ENCODE measurements at places on chromosomes 1 and 21.

- no peak for DNase-seq
Measured at GRCh38 chr1:34761176-34761761, 1.7 kb downstream of the GJB4 start.

DNA sequence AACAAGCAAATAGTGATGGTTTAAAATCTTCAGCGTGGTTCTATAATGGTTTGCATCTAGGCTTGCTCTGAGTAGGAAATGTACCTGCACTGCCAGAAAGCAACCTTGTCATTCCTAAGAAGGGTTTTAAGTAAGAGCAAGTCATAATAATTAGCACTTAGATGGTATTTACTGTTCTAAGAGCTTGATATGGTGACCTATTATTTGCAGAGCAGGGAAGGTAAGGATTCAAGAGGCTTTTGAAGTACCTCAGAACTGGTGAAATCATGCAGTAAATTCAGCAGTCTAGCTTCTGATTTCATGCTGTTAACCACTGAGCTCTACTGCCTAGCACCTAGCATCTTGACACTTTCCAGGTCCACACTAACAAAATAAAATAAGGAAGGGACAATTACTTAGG lies 23.7 kb downstream of the ATP1A1 start:
- no peak for DNase-seq

- DNase-seq, result no peak
Measured at GRCh38 chr1:156427957-156428356, 58.9 kb downstream of the RHBG start.

DNA sequence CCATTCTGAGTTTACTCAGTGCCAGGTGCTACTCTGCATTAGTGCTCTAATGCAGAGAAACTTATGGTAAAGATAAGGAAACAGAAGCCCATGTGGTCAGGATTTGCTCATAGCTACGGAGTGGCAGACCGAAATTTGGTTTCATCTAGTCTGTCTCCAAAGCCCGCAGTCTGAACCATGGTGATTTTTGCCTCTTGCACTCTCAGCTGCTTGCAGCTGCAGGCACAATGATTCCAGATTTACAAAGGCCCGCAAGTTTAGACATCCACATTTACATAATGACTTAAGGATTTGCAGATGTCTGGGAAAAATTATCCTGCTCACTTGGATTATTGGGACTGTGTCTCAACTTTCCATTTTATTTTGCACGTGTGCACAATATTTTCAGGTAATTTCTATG lies 161.3 kb upstream of the KCNJ6 start:
- DNase-seq, result no peak

- no peak for DNase-seq
Measured at GRCh38 chr1:90795431-90795830, 78.3 kb upstream of the BARHL2 start.

DNA sequence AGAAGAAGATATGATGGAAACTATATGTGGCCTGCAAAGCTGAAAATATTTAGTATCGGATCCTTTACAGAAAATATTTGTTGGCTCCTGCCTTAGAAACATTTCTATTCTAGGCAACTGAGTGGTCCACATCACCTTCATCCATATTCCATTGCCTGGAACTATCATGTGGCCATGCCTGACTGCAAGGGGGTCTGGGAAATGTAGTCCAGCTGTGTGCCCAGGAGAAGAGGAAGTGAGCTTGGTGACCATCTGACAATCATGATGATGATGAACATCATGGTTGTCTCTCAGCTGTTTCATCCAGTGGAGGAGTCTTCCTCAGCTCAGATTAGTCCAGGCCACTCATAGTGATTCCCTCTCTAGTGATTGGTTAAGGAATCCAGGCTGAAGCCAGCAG lies 61.8 kb upstream of the IFNLR1 start:
- peak; percentile 50 for DNase-seq

GRCh38 chr21:35427320-35428000 lies 378.4 kb upstream of the RUNX1 start:
- DNase-seq, result no peak

- DNase-seq, result no peak
Measured at GRCh38 chr1:180560200-180560867, 1.6 kb downstream of the OVAAL start.

- peak; percentile 24 for DNase-seq
Measured at GRCh38 chr1:149995927-149996326, 14.6 kb downstream of the OTUD7B start.

GRCh38 chr1:150874455-150875196 lies 1.8 kb downstream of the ARNT start:
- DNase-seq, result no peak

DNA sequence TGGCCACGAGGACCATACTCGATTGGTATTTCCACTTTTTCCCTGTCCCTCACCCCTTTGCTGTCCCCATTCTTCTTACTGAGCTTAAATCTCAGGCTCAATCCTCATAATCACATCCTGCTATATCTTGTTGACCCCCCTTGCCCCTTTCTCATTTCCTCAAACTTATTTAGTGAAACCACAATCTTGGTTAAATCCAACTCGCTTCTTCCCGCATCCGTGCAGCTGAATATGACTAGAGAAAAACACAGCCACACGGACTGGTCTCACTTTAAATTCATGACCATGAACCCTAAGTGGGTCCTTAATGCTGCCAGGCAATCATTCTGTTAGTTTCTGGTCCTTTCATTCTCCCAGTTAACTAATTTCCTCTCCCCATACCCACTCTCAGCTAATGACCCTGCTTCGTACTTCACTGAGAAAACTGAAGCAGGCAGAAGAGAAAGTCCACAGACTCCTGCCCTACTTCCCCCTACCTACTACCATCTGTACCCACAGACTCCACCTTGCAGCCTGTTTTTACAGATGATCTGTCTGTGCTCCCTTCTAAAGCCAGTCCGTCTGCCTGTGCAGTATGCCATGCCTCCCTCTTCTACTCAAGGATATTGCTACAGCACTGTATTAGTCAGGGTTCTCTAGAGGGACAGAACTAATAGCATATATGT lies 96.8 kb upstream of the LMO4 start:
- DNase-seq, result no peak

DNA sequence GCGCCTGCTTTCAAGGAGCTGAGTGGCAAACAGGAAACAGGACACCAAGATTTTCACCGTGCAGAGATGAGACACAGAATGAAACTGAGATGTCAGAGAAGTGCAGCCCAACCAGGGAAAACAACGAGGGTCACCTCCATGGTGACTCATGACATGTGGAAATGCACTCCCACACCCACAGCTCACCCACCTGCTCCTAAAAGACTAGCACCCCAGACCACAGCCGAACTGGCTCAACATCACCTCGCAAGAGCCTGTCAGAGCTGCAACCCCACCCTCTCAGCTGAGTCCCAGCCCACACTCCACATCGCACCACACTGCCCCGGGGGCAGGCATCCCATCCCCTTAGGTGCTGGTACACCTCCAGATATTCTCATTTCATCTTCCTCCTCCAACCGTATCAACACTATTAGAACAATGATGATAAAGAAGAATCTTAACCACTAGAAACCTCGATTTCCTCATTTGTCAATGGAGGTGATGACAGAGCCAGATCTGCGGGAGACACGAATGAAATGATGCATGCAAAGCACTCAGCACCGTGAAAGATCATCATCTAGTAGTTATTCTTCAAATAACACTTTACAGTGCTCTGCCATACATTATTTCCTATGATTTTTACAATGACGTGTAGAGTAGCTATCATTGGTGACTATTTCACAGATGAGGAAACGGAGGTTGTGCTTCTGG lies 103.2 kb downstream of the DMRTB1 start:
- no peak for DNase-seq

DNA sequence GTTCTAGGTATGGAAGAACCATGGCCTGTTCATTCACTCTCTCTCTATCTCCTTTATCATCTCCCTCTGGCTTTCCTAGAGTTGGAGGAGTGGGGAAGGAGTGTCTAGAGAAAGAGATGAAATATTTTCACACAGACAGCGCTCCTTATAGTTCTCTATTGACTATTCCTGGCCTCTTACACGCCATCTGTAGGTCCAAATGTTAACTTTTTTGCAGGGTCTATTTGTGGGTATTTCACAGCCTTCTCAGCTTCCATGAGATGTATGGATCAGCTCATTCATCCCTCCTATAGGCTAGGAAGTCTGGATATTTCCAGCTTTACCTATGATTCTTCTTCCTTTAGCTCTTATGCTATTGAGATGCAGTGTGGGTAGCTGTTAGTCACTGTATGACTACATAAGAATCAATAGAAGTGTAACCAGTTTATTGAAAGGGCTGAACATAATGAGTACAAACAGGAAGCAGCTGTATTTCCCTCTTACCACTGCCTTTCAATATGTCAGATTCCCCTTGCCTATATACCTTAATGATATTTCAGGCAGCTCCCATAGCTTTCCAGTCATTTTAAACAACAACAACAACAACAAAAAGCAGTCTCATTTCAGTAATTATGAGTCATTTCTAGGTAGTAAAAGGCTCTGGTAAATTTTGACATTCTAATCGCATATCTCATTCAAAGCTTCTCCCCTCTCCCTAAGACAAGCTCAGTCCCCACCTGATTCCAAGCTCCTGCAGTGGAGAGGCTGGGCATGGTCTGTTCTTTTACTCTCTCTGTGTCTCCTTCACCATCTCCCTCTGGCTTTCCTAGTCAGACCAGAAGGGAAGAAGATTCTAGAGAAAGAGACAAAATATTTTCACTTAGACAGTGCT lies 149.5 kb downstream of the TTLL7 start:
- no peak for DNase-seq

DNA sequence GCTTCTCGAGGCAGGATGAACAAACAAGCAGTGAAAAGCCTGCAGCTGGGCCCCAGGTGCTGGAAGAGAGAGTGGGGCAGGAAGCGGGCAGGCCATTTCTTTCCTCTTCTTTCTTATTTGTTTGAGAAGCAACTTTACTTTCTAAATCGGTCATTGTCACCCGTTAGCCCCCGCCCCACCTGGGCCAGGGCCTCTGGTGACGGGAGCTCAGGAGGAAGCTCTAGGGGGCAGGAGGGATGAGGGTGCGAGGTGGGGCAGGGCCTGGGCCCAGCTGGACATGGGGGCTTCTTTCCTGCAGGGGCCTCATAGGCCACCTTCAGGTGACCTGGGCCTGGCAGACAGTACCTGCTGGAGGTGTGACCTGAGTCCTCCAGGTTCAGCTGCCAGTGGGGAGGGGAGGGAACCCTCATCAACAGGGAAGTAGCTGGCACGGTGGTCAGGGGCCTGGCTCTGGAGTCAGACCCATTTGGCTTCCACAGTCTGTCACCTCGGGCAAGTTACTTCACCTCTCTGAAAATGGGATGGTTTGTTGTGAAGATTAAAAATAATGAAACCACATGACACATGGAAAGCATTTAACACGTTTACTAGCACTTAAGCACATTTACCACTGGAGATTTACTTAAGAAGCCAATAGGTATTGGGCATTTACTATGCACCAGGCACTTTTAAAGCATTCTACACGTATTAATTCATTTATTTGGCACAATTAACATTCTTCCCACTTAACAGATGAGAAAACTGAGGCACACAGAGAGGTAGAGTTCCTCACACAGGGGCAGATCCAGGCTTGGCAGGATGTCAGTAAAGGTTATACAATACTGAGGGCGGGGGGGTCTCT lies 54.1 kb upstream of the ID3 start:
- DNase-seq, result no peak

- no peak for DNase-seq
Measured at GRCh38 chr1:199909137-199909536, 118.4 kb upstream of the NR5A2 start.

GRCh38 chr1:38586993-38587646 lies 272.5 kb downstream of the RRAGC start:
- DNase-seq, result peak; percentile 29

DNA sequence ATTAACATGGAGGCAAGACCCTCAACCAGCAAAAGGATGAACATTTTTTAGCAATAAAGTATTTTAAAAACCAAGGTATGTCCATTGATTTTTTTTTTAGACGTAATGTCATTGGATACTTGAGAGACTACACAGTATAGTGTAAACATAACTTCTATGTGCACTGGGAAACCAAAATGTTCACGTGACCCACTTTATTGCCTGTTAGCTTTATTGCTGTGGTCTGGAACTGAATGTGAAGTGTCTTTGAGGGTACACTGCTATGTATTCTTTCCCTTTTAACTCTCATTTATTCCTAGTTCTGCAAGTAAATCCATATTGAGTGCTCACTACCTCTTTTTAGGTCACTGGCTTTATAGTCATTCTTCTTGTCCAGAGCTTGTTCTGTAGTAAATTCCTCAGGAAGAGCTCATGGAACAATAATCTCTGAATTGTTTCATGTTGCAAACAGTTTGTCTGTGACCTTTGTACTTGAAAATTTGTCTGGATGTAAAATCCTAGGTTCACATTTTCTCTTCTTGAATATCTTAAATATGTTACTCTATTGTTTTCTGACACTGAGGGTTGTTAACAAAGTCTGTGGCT lies 20.6 kb downstream of the ABCD3 start:
- DNase-seq, result no peak

DNA sequence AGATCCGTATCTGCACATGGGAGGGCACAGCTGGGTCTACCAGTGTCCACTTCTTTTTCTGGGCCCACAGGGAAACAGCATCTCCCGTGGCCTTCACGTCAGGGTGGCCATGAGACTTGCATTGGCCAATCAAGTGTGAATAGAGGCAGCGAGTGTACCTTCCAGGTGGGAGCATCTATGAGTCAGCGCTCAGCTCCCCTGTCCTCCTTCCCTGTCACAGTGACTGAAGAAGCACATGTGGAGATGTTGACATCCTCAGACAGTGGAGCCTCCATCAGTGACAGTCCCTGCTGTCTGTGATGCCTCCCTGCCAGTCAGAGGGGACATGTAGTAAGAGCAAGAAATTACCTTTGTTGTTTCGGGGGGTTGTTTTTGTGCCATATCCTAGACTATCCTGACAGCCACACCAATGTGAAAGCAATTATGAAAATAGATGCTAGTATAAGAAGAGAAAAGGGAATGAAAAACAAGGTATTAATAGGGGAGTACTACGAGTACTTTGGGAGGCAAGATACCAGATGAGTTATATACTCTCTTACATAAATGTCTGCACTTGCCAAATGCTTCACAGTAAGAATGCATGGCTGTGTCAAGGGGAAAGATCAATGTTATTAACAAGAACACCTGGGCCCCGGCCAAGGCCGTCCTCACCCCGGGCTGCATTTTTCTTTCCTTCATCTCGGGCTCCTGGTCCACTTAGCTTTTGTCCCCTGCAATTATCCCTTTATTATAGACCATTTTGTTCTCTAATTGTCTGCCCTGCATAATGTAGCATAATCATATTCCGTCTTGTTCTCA lies 86.0 kb downstream of the MATN1 start:
- no peak for DNase-seq

DNA sequence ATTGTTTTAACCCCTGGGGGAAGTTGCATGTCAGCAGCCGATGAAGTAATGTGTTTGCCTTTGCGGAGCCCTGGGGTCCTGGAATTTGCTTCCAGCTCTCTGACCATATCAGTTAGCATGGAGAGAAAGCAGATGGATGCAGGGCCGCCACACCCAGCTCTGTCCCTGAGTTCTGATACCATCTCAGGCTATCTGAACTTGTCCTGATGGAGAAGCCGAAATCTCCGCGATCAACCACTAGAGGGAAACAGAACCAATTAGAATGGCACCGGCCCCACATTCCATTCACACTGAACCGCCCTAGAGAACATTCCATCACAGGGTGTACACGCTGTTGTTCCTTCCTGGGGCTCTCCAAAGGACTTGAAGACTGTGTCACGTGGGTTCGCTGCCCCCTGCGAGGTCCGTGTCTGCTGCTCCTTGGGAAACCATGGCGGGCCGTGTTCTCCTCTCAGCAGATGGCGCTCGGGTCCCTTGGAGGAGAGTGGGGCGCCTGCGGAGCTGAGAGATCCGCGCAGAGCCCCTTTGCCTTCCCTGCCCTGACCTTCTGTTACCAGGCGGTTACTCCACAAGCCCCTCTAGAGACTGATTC lies 75.4 kb downstream of the ABCA4 start:
- peak; percentile 39 for DNase-seq

Measured in inflammatory macrophage treated with lipopolysaccharide for 4 hours (primary cell).